ENCODE measurements at places on chromosomes 2 and 18.

- DNase-seq = no peak
These were observed 88.7 kb downstream of the TFCP2L1 start for GRCh38 chr2:121196132-121196848.

DNA sequence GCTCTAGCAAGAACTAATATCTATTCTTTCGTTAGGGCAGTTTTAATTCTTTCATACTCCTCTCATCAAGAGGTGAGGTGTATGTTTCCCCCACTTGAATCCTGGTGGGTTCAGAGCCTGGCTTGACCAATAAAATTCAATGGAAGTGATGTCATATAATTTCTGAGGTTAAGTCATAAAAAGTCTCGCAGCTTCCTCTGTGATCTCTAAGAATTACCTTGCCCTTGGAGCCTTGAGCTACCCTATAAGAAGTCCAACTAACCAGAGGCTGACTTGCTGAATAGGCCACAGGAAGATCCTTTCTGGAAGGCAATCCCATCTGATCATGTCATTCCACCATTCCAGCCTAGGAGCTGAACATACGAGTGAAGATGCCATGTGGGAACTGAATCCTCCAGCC, 26.1 kb upstream of the INO80D start:
- DNase-seq = no peak

GRCh38 chr2:241489733-241490680, 18.4 kb downstream of the STK25 start:
- DNase-seq = no peak

GRCh38 chr2:2706306-2706705, 375.2 kb upstream of the MYT1L start:
- no peak for DNase-seq

DNA sequence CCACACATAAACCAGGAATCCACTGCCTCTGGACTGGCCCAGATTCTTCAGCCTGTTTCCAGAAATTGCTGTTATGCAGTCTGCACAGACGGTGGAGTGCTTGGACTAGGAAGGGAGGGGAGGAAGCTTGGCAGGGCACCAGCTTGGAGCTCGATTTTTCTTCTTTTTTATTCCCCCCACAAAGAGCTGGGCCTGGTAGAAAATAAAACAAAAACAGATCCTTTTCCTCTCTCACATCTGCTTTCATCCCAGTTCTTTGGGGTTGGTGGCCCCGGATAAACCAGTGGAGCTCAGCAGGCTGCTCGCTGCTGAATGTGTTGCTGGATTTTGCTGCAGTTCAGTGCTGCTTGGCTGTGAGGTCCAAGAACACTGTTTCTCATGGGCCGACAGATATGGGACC, 16.0 kb downstream of the LRRTM1 start:
- DNase-seq = no peak

DNA sequence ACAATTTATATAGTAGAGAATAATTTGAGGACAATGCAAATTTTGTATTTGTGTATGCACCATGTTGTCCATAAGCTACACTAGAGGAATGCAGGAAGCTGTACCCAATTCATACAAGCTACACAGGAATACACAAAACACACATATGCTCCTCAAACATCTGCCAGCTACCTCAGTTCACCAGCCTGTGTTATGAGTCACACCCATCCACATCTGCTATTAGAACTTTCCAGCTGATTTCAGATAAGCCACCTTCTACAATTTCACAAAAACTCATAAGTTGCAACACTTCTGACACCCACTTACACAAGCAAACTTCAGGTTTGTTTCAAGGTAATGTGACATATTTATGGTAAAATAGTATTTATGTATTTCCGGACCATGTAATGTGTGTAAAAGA, 438.9 kb downstream of the SATB2 start:
- no peak for DNase-seq

- peak; percentile 96 for DNase-seq
These were observed 11.5 kb downstream of the TEX44 start for GRCh38 chr2:231604101-231604684.

DNA sequence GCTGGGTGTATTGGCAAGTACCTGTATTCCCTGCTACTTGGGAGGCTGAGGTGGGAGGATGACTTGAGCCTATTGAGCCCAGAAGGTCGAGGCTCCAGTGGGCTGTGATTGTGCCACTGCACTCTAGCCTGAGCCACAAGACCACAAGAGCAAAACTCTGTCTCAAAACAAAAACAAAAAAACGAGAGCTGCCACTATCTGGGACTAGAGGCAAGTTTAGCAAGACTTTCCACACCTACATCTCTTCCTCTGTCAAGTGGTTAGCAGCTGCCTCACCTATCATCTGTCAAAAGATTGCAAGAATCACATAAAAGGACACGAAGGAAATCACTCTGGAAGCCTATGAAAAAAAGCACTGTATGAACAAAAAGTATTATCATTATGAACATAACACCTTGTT, 55.2 kb upstream of the RIOK3 start:
- no peak for DNase-seq

DNA sequence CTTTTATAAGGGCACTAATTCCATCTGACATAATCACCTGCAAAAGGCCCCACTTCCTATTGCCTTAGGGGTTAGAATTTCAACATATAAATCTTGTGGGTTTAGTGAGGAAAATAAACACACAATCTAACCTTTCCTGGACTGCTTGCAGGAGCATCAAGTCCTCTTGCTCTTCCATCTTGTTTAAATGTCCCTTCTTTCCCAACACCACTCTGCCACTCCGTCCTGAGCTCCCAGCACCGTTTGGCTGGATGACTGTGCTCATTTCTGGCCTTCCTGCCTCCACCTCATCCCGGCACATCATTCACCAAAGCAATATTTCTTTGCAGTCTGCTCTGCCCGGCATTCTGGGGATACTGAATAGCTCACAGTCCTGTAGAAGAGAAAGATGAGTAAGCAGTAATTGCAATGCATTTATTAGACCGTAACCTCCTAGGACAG, 247.8 kb downstream of the BCL2 start:
- DNase-seq = no peak

- no peak for DNase-seq
These were observed 91.7 kb downstream of the DTNA start for GRCh38 chr18:34801774-34802173.

DNA sequence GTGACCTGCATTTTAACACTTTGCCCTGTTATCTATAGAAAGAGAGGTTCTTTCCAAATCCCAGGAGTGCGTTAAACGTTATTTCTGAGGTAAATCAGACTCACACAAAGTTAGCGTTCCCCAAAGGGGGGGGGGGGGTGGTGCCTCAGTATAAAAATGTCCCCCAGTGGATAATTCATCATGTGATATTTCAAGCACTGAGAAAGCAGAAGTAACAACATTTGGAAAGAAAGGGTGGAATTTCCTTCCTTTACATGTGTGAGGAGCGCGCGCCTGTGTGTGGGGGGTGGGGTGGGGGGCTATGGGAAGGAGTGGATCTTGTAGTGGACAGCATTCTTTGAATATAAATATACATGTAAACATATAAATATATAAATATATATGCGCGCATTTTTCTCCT, 630.9 kb downstream of the NYAP2 start:
- no peak for DNase-seq

DNA sequence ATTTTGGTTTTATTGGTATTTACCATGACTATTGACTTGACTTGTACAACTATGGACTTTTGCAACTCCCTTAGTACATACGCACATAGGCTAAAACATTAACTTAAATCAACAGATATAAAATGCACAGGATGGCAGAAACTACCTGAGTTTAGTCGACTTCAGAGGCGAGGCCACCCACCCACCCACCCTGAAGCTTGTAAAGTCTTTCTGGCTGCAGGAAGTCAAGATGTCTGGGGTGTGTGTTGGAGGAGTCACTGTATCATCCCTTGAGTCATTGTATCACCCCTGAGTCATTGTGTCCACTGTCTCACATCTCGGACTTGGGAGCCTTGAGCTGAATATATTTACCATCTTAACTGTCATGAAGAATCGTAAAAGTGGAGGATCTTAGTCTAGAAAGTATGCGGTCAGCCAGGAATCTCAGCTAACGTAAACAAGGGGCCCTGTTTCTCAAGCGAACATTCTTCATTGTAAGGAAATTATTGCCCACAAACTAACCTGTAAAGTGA, 140.0 kb upstream of the ST6GAL2 start:
- no peak for DNase-seq

- no peak for DNase-seq
These were observed 398.0 kb upstream of the NRP2 start for GRCh38 chr2:205284334-205284733.

DNA sequence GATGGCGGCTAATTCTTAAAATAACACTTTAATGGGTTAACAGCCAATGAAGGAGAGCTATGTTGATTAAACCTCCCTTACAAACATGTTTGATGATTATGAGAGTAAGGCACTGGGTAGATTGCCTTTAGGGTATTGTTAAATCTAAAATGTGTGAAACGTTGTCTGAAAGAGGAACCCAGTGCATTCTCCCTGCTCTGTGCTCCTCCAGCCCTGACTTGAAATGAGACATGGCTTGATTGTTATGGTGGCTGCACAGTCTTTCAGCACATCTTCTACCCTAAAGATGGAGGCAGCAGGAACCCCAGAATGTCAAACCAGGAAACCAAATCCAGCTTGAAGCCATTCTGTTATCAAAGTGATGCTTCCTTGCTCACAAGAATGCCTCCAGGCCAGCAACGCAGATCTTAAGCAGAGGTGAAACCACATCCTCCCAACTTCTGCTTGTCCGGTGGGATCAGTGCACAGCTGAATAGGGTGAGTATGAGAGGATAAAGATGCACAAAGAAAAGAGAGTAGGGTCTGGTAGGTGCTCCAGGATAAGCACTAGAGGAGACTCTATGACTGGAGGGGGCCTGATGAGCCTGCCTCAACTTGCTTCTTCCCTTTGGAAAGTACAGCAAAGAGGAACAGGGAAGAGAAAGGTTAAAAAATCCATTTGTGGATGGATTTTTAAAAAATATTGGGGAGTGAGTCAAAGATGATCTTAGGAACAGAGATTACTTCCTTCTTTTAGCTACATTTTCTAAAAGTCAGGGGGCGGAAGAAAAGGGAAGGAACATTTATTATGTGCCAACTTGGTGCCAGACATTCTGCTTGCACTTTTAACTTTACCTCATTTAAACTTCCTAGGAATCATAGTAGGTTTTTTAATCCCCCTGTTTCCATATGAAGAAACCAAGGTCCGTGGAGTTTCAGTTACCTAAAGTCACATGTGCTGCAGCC, 523.0 kb downstream of the TXNL1 start:
- no peak for DNase-seq

- DNase-seq = no peak
These were observed 78.4 kb downstream of the LIMS1 start for GRCh38 chr2:108612514-108613183.

DNA sequence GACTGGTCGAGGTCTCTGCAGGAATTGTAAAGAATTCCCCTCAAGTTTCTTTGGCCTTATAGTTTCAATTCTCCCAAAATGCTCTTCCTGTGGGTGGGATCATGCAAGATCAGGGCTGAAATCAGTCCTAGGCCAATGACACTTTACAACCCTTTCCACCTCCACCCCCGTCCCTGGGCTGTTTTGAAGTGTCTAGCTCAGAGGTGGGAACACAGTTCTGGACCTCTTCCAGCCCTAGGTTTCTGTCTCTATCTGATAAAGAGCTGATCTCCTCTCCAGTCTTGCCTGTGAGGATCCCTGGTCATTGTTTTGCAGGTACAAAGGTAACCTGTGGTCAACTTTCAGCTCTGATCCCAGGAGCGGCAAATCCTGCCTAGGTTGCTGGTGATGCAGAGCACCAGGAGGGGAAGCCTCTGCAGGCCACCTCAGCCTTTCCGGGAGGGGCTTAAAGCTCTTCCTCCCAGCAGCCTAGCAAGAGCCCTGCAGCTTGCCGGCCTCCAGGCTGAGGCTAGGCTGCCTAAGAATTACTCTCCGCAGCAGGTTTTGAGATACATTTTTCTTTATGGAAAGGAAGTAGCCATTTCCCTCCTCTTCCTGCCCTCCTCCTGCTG, 69.8 kb upstream of the WIPF1 start:
- DNase-seq = no peak

DNA sequence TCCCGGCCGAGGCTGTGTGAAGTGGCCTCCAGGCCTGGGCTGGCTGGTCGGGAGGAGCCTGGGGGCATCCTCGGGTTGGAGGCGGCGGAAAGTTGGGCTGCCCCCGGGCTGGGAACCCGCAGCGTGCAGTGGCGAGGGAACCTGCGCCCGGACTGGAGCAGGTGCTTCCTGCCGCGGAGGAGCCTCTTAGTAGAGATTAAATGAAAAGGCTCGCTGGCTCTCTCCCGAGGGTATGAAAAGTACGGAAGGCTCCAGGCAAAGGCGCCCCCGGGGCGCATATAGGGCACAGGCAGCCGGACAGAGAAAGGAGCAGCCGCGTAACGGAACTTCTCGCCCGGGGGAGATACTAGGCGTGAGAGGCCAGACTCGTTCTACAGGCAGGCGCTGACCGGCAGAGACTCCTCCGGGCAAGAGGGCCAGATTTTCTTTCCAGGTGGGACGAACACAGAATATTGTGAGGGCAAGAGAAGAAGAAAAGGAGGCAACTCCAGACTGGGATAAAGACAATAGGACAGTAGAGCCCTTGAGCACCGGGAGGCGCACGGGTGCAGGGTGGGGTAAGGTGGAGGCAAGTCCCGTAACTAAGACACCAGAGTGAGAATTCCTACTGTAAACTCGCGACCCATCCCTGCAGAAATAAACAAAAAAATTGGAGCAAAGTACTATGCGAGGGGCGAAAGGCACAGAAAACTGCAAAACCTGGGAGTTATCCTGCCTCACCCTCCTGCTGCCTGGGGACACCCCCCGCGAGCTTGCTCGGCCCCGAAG, 816 bp downstream of the CDH2 start:
- no peak for DNase-seq

DNA sequence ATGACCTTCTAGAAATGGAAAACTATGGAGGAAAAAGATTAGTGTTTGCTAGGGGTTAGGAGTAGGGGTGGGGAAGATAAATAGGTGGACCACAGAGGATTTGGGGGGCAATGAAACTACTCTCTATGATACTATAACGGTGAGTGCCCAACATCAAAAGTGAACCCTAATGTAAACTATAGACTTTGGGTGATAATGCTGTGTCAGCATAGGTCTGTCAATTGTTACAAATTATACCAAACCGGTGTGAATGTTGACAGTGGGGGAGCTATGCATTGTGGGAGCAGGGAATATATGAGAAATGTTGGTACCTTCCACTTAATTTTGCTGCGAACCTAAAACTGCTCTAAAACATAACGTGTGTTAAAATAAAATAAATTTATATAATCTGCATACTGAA, 180.3 kb downstream of the ALK start:
- no peak for DNase-seq

- DNase-seq = no peak
These were observed 1.3 kb upstream of the FHL2 start for GRCh38 chr2:105400138-105400540.

GRCh38 chr2:205017381-205017780, 472.1 kb downstream of the PARD3B start:
- DNase-seq = no peak

- DNase-seq = no peak
These were observed 82.2 kb downstream of the ICOS start for GRCh38 chr2:204018717-204019116.

DNA sequence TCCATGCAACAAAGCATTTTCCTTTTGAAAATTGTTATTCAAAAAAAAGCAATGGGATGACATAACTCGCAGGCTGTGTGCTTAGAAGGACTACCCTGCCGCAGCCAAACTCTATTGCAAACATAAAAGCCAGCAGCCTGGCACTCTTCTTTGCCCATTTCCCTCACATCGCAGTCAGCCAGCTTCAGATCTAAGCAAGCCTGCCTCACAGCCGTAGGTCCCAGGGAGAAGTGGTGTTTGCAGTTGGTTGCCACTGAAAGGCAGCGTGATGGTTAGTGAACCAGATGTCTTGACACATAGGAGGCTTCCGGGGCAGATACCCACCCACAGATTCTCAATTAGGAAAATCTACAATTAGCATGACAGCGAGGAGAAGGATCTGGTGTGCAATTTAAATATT, 655.2 kb downstream of the RNF144A start:
- DNase-seq = peak; percentile 52

Data from C1 segment of cervical spinal cord (tissue), 14 donors.